ENCODE measurements at places on chromosomes 5 and 9. TPM values are rescaled to one million over a fixed set of nuclear protein-coding genes. Genes with fewer than 3 reads are reported as not detected.
A peak's percentile ranks its signal among the peaks of the same experiment; 100 is the strongest.

DNA sequence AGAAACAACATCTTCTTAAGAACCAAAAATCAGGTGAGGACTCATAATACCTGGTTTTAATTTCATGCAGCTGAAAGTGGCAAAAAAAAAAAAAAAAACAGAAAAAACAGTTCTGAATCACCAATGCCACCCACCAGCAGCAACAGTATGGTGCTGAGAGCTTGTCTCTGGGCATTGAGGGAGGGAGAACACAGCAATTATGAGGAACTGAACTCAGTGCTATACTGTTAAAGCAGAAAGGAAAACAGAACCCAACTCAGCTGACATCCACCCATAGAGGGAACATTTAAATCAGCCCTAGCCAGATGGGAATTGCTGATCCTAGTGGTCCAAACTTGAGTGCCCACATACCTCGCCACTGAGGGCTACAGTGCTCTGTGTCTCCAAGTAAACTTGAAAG, 657.9 kb downstream of the ACTL7B start:
- no peaks in the 10 kb centered on the region for H3K27me3 ChIP-seq
- H3K36me3 ChIP-seq = no peaks in the 10 kb centered on the region
- H3K4me1 ChIP-seq = no peaks in the 10 kb centered on the region
- no peak overlapping the region for H3K27ac ChIP-seq
- DNase-seq = no peak
- H3K4me3 ChIP-seq = no peak overlapping the region

GRCh38 chr9:127779136-127779981, 893 bp upstream of the SH2D3C start:
- no peaks in the 10 kb centered on the region for H3K36me3 ChIP-seq
- peak overlapping the region; percentile 19 for H3K4me3 ChIP-seq
- H3K27ac ChIP-seq = peak overlapping the region; percentile 70
- no peaks in the 10 kb centered on the region for H3K27me3 ChIP-seq
- peaks cover 12% of the 10 kb centered on the region for H3K4me1 ChIP-seq

GRCh38 chr9:122141671-122142070, 17.9 kb downstream of the NDUFA8 start:
- no peak overlapping the region for H3K4me3 ChIP-seq
- no peak overlapping the region for H3K27ac ChIP-seq
- no peak for DNase-seq

Gene AK8
- 0.25 TPM for total RNA-seq

Gene MAP1B
- total RNA-seq = 386 TPM

Gene DDX4
- not detected for total RNA-seq

Gene NDST1
- 73.9 TPM for total RNA-seq

DNA sequence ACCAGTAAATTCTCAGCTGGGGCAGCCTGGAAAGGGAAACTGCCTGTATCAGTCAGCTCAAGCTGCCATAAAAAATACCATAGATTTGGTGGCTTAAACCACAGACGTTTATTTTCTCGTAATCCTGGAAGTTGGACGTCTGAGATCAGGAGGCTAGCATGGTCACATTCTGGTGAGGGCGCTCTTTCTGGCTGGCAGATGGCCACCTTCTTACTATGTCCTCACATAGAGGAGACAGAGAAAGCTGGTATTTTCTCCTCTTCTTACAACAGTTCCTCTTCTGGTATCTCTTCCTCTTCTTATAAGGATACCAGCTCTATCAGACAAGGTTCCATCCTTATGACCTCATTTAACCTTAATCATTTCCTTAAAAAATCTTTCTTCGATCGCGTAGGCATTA, 50.5 kb upstream of the RFX3 start:
- no peak overlapping the region for H3K4me3 ChIP-seq
- no peaks in the 10 kb centered on the region for H3K4me1 ChIP-seq
- H3K27ac ChIP-seq = no peak overlapping the region
- DNase-seq = no peak
- no peaks in the 10 kb centered on the region for H3K36me3 ChIP-seq

GRCh38 chr9:83699615-83700014, 8.1 kb downstream of the UBQLN1 start:
- no peaks in the 10 kb centered on the region for H3K36me3 ChIP-seq
- no peak overlapping the region for H3K4me3 ChIP-seq
- no peaks in the 10 kb centered on the region for H3K27me3 ChIP-seq
- H3K27ac ChIP-seq = no peak overlapping the region

DNA sequence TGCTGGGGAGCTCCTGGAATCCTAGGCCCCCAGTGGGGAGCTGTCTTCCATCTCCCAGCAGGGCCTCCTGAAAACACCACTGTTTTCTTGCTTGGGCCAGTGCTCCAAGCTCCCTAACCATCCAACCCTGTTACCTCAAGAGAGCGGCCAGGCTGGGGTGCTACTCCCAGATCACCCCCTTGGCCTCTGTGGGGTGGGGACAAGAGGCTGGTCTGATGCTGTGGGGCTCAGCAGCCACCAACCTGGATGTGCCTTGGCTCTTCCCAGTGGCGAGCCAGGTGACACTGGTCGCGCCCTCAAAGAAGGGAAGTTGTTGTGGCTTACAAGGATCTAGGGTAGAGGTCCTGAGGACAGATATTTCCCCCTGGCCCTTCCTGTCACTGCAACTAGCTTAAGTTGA, 49.0 kb downstream of the SECISBP2 start:
- no peak for DNase-seq
- H3K27me3 ChIP-seq = no peaks in the 10 kb centered on the region
- H3K27ac ChIP-seq = no peak overlapping the region
- H3K4me3 ChIP-seq = no peak overlapping the region

Gene FAM153A
- total RNA-seq = 4.2 TPM

- DNase-seq = no peak
- H3K27me3 ChIP-seq = no peaks in the 10 kb centered on the region
- no peaks in the 10 kb centered on the region for H3K36me3 ChIP-seq
- H3K27ac ChIP-seq = no peak overlapping the region
- H3K4me3 ChIP-seq = no peak overlapping the region
- no peaks in the 10 kb centered on the region for H3K4me1 ChIP-seq
Measured at GRCh38 chr5:170562166-170562874, 58.5 kb downstream of the KCNIP1 start.

DNA sequence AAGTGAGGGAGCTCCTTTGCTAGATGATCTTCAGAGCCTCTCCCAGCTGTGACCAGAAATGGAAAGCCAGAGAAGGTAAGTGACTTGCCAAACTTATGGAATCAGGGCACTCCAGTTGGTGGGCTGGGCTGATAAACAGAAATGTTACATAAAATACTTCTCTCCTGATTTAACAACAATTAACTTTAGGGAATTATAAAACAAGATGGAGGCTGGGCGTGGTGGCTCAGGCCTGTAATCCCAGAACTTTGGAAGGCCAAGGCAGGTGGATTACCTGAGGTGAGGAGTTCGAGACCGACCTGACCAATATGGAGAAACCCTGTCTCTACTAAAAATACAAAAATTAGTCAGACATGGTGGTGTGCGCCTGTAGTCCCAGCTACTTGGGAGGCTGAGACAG, 899 bp upstream of the MED10 start:
- peak overlapping the region; percentile 83 for H3K4me3 ChIP-seq
- no peaks in the 10 kb centered on the region for H3K36me3 ChIP-seq
- peak; percentile 40 for DNase-seq
- H3K4me1 ChIP-seq = peaks cover 29% of the 10 kb centered on the region
- H3K27ac ChIP-seq = peak overlapping the region; percentile 33
- no peaks in the 10 kb centered on the region for H3K27me3 ChIP-seq

DNA sequence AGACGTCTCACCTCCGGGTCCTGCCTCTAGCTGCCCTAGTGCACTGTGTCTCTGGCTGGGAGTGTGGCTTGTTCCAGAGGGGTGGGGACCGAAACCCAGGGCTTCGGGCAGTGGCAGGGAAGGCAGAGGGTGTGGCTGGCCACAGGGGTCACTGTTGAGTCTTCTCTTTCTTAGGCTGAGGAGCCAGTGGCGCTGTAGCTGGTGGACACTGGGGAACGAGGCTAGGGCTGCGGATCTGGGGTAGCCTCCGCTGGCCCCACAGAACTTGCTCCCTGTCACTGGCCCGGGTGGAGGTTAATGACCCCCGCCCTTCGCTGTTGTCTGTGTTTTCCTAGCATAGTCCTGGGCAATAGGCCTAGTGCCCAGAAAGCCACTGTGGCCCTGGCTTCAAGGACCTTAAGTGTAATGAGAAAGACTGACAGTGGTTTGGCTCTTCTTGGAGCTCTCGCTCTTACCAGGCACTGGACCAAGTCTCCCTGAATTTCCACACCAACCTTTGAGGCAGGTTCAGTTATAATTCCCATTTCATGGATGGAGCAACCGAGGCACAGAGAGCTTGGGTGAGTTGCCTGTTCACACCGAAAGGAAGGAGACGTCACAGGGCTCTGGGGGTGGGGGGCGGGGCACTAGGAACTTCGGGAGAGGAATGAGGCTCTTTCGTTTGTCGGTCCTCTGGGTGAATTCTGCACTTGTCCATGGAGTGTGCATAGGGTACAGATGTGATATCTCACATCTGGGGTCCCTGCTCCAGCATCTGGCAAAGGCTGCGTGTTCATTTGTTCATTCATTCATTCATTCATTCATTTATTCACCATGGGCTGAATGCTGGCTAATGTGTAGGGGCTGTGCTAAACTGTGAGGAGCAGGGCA, 4.8 kb upstream of the IER5L start:
- H3K4me1 ChIP-seq = peaks cover 20% of the 10 kb centered on the region
- H3K36me3 ChIP-seq = no peaks in the 10 kb centered on the region
- no peak for DNase-seq
- H3K27me3 ChIP-seq = no peaks in the 10 kb centered on the region

DNA sequence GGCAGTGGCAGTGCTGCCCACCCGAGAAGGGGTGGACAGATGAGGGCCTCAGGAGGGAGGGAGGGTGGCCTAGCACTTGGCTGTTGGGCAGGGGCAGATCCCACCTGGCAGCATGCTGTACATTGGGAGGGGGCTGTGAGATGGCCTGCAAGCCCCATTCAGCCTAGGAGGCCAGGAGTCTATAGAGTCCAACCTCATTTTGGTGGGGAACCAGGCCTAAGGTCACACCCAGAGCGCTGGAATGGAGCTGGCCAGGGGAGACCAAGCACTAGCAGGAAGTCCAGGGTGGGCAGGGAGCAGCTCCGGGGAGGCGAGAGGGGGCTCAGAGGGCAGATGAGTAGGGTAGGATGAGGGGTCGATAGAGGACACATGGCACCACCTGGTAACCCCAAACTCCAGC, 22.9 kb downstream of the TRIM14 start:
- no peak overlapping the region for H3K4me3 ChIP-seq
- DNase-seq = no peak
- no peaks in the 10 kb centered on the region for H3K36me3 ChIP-seq

Gene DIMT1
- 25.5 TPM for total RNA-seq

GRCh38 chr9:86754581-86755560, 192.4 kb downstream of the GAS1 start:
- H3K4me3 ChIP-seq = no peak overlapping the region
- peak; percentile 75 for DNase-seq

Gene CER1
- not detected for total RNA-seq

DNA sequence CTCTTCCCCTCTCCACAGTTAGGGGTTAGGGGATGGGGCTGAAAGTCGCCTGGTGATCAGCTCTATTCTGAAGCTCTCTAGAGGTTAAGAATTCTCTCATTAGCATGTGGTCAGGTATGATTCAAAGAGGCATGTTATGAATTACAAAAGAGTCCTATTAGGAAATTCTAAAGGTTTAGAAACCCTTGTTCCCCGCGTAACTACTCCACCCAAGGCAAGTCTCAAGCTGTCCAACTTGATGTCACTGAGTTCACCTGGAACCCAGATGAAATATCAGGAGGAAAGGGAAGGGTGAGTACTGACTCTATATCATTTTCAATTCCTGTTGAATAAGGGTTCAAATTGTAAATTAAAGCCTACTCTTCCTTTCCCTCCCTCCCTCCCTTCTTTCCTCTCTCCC, 18.1 kb upstream of the RNF145 start:
- no peak for DNase-seq
- H3K36me3 ChIP-seq = no peaks in the 10 kb centered on the region
- H3K4me3 ChIP-seq = no peak overlapping the region
- H3K4me1 ChIP-seq = no peaks in the 10 kb centered on the region
- H3K27ac ChIP-seq = no peak overlapping the region

GRCh38 chr9:68540712-68541535, at the start of gene TMEM252:
Gene TMEM252, minus strand, starts transcription at chr9:68540883. Its CDS starts 69 bp downstream, at chr9:68540814.
- H3K36me3 ChIP-seq = no peaks in the 10 kb centered on the region
- no peaks in the 10 kb centered on the region for H3K27me3 ChIP-seq
- no peak within 1 kb of the TSS for H3K27ac ChIP-seq

Gene RORB
- total RNA-seq = 2.7 TPM

Gene C5orf52
- total RNA-seq = not detected

Gene OBP2A
- not detected for total RNA-seq

Gene RUSC2
- total RNA-seq = 18.9 TPM

DNA sequence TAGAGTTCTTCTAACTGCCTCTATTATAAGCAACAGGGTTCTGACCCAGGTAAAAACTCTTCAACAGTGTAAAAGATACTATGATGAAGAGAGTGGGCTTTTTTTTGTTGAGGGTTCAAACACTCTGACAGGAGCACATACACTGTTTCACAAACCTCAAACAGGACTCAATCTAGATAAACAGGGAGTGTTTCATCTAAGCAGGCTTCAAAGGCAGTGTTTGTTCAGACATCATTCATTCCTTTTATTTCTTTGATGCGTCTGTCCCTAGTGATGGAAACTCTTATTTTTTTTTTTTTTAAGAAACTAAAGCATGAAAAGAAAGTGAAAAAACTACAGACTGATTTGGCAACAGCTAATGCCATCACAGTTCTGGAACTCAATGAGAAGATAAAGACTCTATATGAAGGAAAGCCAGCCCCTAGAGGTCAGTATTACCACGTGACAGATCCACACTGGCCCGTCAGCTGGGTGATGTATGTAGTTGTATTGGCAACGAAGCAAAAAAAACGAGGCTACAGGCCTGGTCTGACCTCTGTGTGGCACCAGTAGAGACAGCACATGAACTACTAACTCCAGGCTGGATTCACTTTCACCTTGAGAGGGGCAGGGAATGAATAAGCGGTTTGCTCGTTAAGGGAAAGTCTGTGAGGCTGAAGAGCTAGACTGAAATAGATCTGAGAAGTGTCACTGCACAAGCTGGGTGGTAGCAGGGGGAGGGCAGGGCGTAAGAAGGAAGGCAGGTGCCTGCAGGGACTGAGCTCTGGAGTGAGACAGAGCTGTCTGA, 172.2 kb downstream of the CCDC192 start:
- no peaks in the 10 kb centered on the region for H3K36me3 ChIP-seq
- H3K4me1 ChIP-seq = peaks cover 11% of the 10 kb centered on the region
- no peak overlapping the region for H3K4me3 ChIP-seq
- no peaks in the 10 kb centered on the region for H3K27me3 ChIP-seq
- H3K27ac ChIP-seq = no peak overlapping the region

Gene SEMA4D
- total RNA-seq = 39.3 TPM

DNA sequence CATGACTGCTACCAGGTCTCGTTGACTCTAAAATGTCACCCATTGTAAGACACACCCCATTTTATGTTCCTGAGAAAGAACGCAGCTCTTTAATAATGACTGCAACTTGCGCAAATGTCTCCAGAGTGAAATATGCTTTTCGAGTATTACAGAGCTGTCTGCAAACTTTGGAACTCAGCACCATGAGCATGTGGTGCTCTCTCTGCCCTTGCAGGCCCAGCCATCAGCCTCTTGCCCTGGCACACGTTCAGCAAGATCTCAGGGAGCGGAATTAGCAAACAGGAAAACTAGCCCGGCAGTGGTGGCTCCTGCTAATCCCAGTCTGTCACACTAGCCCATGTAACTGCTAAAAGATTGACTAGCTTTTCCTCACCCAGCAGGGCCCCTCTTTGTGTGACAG, 114.5 kb upstream of the SLC1A3 start:
- no peaks in the 10 kb centered on the region for H3K27me3 ChIP-seq
- no peak overlapping the region for H3K27ac ChIP-seq
- no peak for DNase-seq
- no peak overlapping the region for H3K4me3 ChIP-seq
- H3K4me1 ChIP-seq = peaks cover 7% of the 10 kb centered on the region
- no peaks in the 10 kb centered on the region for H3K36me3 ChIP-seq
